Activated CD4-positive, alpha-beta T cell treated with anti-CD3 and anti-CD28 coated beads, Interleukin-2, Interleukin-6, amounts not matched to agents 100 ng/mL and 50 ng/mL, durations not matched to agents 16 hours and 8 hours (primary cell): ENCODE measurements at places on chromosomes 5 and 9.

DNA sequence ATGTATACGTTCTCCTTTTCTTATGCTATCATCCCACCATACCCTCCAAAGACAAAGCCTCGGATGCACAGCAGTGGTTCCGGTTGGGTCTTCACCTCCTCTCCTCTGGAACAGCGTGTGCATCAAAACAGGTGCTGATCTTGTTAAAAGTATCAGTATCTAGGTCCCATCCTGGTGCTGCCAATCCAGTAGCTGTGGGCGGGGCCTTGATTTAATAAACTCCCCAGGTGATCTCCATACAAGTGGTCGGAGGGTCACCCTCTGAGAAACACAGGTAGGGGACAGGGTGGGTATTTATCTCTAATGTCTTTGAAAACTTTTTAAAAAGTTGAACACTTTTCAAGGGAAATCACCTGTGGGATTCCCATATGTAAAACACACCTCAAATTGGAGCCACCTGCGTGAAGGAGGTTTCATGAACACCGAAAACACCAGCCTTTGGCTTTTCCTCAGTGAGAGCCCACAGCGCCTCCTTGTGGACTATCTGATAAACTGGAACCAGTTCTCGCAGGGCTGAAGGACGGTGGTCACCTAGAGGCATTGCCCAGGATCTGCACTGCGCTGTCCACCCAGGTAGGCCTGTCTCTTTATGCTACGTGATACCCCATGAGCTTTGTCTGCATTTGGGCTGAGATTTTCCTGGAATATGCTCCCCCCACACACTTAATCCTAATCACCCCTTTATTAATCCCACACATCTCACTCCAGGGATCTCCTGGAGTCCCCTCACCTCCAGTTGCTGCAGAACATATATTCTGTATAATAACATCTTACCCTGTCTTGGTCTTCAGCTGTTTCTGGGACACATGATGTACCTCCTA is 80.5 kb upstream of the EPB41L4B start:
- peak; percentile 66 for DNase-seq

DNA sequence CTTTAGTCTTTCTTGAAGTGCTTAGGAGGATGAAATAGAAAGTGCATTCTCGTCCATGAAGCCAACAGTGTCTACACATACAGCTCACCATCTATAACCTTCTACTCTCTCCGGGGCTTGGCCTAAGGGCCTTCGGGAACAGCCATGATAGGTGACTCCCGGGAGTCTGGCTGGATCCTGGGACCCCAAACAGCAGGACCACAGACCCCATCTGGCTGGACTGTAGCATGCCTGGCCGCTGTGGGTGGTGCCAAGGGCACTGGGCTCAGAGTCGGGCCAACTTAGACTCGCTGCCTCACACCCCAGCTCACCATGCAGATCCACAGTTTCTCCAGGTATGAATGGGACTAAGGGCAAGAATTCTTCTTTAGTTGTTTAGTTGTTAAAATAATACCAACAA is 16.3 kb downstream of the GABBR2 start:
- DNase-seq = no peak

DNA sequence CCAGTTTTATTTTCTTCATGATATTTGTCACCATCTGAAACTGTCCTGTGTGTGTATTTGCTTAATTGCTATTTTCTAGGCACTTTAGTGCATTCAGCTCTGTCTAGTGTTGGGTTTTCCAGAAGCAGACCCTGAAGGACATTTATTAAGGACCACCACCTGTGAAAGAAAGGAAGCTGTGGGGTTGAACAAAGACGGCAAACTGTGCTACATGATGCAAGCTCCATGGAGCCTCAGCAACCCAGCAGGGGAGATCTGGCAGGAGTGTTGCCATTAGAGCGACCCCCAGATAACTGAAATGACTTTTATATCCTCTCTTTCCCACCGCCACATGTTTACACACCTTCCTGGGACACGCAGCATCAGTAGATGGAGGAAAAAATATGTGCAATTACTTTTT is 125.5 kb downstream of the GABRB2 start:
- no peak for DNase-seq

DNA sequence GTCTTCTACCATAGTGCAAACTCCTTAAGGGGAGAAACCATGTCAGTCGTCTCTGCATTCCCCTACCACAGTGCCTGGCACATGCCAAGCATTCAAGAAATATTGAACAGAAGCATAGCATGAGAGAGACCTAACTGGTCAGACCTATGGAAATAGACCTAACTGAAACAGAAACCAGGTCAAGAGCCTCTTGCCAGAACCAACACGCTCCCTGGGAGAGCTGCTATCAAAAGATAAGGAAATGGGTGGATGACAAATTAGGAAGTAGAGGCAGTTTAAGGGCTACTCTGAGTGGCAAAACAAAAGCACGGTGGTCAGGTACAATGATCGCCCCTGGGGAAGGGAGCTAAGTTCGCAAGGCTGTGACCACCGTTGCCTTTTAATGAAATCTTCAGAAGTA is 66.0 kb upstream of the SMIM15 start:
- DNase-seq = no peak

- no peak for DNase-seq
These were observed 2.5 kb upstream of the NKD2 start for GRCh38 chr5:1005904-1006655.

- DNase-seq = no peak
These were observed 17.5 kb downstream of the CARNMT1 start for GRCh38 chr9:75010570-75010969.

GRCh38 chr5:168328814-168329213 is 37.4 kb downstream of the WWC1 start:
- DNase-seq = no peak

DNA sequence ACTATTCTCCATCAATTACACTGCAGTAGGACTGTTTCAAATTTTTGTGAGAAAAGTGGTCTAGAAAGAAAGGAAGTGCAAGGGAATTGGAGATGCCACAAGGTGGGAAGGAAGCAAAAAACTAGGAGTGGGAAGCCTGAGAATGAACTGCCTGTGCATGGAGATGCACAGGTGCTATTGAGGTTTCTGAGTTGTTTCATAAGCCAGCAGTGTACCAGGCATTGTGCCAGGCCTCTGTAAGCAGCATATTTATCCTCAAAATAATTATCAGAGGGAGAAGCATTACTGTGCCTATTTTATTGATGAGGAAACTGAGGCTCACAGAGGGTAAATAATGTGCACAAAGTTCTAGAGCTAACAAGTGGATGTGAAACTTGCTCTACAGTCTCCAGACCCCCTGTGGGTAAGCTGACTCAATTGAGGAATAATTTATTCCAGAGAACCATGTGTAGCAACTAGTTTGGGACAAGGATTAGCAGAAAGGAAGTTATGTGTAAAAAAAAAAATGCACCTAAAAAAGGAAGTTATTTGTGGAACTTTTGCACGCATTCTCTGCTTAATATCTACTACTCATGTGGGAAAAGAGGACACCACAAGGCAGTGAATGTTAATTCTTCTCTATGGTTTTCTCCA is 96.7 kb downstream of the SNCAIP start:
- DNase-seq = no peak

DNA sequence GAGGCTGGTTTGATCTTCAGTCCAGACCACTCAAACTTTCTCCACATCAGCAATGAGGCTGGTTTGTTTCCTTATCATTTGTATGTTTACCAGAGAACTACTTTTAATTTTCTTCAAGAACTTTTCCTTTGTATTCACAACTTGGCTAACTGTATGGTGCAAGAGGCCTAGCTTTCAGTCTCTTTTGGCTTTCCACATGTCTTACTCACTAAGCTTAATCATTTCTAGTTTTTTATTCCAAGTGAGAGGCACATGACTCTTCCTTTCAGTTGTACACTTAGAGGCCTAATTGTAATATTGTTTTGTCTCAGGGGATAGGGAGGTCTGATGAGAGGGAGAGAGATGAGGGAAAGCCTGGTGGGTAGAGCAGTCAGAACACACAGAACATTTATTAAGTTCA is 554.0 kb upstream of the ARRDC3 start:
- DNase-seq = no peak

- DNase-seq = no peak
These were observed 120.9 kb downstream of the COL23A1 start for GRCh38 chr5:178469011-178469974.

DNA sequence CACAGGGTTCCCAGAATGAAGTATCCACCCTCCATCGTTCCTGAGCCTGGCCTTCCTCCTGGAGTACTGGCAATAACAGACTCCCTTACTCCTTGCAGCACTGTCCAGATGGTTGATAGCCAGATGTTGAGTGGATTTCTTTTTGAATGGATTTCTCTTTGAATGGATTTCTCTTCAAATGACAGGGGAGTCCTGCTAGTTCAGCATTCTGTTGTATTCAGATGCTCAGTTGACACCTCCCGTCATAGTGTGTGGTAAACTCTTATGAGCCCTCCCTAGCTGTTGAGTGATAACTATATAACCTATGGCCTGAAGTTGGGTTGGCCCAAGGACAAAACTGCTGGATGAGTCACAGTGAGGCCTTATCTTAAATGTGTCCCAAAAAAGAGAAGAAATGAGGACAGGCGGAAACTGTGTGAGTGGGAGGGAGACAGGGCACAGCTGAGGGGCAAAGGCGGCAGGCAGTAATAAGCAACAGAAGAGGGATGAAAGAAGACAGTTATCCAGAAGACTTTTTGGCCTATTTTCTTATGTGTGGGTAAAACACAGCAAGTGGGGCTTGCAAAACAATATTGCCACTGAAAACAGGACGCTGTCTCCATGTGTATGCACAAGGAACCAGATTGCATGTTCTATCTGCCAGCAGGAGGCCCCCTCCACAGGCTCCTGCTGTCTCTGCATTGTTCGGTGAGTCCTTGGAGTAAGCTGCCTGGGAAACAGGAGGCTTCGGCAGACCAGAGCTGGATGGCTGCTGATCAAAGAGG is 209.5 kb upstream of the S1PR3 start:
- no peak for DNase-seq

- DNase-seq = no peak
These were observed 677 bp upstream of the MYORG start for GRCh38 chr9:34377404-34377746.

- no peak for DNase-seq
These were observed 189.0 kb downstream of the TRIO start for GRCh38 chr5:14332038-14332631.

GRCh38 chr5:143279698-143280097 is 123.8 kb downstream of the NR3C1 start:
- DNase-seq = no peak

DNA sequence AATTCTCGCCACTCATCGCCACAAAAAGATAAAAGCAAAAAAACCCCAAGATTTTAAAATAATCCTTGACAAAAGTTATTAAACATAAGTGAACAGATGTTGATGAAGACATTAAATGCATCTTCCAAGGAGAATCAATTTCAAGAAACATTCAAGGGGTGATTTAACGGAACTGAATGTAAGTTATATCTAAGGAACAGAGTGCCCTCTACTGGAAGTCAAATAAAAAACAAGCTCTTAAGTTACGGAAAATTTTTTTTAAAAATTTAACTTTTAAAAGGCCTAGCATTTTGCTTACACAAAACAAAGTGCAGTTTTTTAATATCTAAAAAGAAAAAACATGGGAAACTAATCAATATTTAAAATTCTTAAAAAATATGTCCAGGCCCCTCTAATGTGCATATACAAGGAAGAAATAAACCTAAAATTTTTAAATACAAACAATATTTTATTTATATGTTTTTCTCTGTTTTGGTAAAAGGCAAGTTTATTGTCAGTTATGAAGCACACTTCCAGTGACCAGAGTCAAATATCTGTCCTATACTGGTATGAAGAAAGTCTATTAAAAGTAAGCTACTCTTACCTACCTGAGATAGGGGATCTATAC is 28.0 kb downstream of the TEX10 start:
- DNase-seq = peak; percentile 13

- DNase-seq = no peak
These were observed 50.4 kb upstream of the RGMB start for GRCh38 chr5:98723061-98723460.

- no peak for DNase-seq
These were observed 319.5 kb upstream of the ACTBL2 start for GRCh38 chr5:57802131-57802530.

DNA sequence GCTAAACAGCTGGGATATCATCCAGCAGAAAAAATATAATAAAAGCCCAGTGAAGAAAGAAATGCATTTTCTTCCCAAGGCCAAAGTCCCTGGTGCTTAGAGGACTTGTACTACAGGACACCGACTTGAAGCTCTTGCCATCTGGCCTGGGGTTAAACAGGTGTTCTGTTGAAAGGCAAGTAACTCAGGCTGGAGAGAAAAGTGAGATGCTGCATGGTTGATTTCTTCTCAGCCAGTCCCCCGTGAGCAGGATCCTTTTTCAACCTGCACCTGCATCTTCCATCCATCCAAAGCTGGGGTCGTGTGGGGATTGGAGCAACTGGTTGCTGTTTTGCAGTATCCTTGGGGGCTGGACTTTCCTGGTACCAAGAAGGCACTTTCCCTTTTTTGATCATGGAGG is 146.1 kb upstream of the RPS23 start:
- no peak for DNase-seq

- no peak for DNase-seq
These were observed 47.0 kb upstream of the PDE8B start for GRCh38 chr5:77163453-77163852.

GRCh38 chr5:139900546-139901250 is 105.1 kb downstream of the PSD2 start:
- no peak for DNase-seq

- DNase-seq = peak; percentile 7
These were observed 10.6 kb upstream of the MAP1B start for GRCh38 chr5:72096602-72097188.

- no peak for DNase-seq
These were observed 198.5 kb upstream of the TARS1 start for GRCh38 chr5:33242277-33242676.

- DNase-seq = no peak
These were observed 430 bp upstream of the MSH3 start for GRCh38 chr5:80654054-80654390.

DNA sequence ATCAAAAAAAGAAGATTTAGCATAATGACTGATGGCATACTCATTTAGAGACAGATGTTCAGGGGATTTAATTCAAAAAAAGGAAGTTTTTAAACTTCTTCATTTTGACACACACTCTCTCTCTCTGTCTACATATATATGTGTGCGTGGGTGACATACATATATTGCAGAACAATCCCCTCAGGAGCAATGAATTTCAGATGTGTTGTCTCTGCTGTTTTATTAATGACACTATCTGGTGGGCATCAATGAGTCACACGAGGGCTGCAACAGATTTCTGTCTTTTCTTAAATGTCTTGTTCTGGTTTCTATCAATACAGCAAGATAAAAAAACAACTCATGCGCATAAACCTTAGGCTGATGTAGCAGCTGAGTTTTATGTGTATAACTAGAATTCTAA is 123.5 kb upstream of the SLCO6A1 start:
- DNase-seq = no peak
